ENCODE measurements at places on chromosomes 11 and 22.

DNA sequence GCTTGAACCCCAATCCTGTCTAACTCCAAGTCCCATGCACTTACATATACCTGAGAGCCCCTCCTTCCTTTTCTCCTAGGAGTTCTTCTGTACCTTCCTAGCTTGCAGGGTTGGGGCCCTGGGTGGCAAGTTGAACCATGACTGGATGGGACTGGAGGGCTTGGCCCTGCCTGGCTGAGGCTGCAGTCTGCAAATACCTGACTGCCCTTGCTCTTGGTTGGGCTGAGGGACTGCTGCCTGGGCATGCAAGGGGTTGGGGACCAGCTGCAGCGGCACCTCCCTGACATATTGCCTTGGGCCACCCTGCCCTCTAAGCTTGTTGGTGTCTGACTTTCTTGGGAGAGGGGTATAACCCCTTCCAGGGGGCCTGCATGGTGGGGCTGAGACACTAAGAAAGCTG, 9.8 kb upstream of the SLC39A13 start:
- DNase-seq: no peak

DNA sequence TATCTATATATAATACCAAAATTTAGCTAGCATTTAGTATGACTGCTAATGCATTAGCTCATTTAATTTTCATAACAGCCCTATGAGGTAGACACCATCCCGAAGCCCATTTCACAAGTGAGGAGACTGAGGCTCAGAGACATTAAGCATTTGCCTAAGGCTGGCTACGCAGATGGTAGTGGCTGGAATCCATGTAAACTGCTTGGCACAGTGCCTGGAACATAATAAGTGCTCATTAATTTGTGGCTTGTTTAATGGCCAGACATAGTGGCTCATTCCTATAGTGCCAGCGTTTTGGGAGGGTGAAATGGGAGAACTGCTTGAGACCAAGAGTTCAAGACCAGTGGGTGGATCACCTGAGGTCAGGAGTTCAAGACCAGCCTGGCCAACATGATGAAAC, 17.8 kb upstream of the TP53I11 start:
- DNase-seq: no peak

DNA sequence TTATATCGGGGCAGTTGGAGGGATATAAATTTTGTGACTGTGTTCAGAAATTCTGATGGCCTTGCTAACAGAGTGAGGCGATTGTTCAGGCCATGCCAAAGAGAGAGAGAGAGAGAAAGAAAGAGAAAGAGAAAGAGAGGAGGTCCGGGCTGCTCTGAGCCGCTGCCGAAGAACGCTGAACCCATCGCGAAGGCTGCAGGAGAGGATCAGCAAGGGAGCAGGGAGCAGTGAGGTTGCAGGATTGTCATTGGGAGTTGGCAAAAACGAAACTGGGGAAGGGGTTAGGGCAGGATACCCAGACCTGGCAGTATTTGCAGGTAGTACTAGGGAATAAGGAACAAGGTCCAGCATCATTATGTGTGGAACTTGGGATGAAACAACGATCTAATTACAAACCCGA, 537.1 kb downstream of the INSC start:
- DNase-seq: no peak

DNA sequence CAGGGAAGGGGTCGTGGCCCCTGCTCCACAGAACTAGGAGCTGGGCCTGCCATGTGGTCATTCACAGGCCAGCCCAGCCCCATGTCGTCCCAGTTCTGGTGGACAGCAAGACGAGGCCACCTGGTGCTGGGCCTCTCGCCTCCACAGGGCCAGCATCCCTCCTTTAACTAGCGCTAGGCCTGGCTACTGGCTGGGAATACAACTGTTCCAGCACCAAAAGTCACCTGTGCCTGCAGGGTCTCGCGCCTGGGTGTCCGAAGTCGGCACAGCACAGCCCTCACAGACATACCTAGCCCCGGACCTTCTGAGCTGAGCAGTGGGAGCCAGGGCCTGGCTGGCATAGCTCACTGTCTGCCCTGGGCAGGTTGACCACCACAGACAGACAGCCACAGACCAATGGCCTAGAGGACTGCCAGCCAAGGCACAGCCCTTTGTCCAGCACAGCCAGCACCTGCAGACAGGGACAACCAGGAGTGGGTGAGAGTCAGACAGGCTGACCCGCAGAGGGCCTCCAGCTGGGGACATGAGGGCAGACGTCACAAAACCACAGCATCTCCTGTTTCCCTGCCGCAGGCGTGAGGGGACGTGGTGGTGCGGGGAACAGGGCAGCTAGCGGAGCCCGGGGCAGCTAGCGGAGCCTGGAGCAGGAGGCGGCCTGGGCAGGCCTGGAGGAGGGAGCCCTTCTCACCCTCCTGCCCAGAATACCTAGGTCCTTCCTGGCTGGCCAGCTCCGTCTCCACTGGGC, 27.2 kb upstream of the TH start:
- no peak for DNase-seq

- no peak for DNase-seq
Measured at GRCh38 chr11:79263001-79263400, 177.8 kb downstream of the TENM4 start.

- no peak for DNase-seq
Measured at GRCh38 chr11:57482782-57483561, 22.6 kb downstream of the RTN4RL2 start.

DNA sequence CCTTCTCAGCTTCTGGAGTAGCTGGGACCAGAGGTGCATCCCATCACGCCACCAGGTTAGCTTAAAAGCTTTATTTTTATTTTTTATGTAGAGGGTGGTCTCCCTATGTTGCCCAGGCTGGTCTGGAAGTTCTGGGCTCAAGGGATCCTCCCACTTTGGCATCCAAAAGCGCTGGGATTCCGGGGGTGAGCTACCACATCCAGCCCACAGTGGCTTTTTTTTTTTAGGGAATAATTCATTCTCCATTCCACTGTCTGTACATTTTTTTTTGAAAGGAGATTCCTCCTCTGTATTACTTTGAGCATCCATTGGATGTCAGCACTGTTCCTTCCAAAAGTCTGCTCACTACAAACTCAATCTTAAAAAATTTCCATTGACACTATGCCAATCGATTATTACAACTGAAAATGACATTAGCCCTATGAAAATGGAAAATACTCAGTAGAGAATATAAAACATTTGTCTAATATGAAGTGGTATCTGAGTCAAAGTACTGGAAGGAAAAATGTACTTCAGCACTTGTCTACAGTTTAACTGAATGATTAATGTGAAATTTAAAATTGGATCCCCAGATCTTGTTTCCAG, 1.3 kb upstream of the LPXN start:
- DNase-seq: no peak

DNA sequence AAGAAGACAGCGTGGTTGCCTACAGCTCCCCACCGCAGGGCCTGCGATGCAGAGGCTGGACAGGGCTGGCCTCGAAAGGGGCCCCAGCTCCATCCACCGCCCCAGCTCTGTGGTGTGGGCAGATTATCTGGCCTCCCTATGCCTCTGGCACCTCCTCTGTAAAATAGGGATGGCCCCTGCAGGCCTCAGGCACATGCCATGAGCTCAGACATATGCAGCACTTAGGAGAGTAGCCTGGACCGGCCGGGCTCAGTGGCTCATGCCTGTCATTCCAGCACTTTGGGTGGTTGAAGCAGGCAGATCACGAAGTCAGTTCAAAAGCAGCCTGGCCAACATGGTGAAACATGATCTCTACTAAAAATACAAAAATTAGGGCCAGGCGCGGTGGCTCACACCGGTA, 7.4 kb downstream of the APOBEC3D start:
- no peak for DNase-seq

GRCh38 chr11:121838571-121838970, 277.4 kb downstream of the BLID start:
- DNase-seq: no peak
